ENCODE measurements at places on chromosomes 7 and 10.

DNA sequence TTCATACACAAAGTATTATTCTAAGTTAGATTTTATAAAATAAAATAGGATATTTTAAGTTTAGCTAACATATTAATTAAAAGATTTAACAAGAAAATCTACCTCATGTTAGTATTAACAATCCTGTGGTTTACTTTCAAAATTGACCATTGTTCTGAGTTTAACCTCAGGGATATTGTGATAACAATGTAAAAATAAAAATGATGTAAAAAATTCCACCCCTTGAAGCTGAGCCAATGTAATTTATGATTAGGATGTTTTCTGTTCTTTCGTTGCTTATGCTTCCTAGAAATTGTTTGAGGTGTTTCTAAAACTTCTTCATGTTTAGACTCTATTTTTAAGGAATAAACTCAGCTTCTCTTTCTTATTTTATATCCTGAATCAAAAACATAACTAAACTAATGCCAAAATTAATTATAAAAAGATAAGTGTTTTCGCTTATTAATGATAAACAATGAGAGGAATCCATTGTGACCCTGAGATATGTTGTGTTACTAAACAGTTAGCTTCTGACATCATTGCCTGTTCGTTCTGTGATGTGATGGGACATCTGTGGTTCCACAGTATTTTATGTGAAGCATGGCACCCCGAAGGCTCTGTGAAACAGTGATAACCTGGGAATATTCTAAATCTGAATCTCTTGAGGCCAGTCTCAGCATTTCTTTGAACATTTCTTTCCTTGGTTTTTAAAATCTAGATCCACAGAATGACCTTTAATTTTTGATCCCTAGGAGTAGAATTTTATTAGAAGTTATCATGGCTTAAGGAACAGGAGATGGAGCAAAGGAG is 340.8 kb downstream of the ARL4A start:
- DNase-seq, result no peak

DNA sequence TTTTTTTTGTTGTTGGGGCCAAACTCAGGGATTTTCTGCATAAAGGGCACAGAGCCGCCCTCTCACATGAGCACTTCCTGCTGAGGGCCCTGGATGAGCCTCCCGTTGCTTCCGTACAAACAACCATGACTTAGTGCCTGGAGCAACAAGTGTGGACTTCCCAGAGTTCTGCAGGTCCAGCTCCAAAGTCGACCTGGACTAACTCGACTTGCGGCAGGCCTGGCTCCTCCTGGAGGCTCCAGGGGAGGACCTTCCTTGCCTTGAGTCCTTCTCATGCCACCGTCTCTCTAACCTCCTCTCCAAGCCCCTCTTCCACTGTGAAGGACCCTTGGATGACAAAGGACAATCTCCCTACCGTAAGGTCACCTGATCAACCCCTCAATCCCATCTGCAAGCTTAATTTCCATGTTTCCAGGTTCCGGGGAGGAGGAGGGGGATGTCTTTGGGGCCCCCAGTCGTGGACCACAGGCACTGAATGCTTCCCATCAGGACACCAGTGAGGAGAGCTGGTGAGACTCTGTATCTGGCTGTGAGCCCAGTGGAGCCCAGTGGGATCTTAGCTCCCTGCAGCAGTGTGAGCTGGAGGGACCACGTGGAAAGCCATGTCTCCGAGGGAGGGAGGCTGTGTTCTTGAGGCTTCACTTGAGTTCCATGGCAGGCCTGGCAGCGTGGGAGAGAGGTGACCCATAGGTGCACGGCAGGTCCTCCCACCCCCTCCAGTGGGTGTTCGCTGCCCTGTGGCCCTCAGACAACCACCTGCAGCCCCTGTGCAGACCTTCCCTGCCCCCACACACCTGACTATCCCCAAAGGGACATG is 199.5 kb upstream of the PPP2R2D start:
- no peak for DNase-seq

- DNase-seq, result no peak
Measured at GRCh38 chr10:64036321-64036930, 515.2 kb downstream of the REEP3 start.

GRCh38 chr10:106959521-106959920 is 205.0 kb downstream of the SORCS1 start:
- DNase-seq, result no peak

DNA sequence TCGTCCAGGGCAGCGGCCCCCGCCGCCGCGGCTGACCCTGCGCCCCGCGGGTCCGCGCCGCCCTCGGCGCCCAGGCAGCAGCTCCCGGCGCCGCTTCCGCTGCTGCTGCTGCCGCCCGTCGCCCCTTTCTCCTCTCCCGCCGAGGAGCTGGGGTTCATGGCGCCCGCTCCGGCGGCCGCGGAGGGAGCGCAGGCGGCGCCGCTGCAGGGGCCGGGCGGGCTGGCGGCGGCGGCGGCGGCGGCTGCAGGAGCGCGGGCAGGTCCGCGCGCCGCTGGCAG is 286 bp downstream of the DGKI start:
- no peak for DNase-seq

DNA sequence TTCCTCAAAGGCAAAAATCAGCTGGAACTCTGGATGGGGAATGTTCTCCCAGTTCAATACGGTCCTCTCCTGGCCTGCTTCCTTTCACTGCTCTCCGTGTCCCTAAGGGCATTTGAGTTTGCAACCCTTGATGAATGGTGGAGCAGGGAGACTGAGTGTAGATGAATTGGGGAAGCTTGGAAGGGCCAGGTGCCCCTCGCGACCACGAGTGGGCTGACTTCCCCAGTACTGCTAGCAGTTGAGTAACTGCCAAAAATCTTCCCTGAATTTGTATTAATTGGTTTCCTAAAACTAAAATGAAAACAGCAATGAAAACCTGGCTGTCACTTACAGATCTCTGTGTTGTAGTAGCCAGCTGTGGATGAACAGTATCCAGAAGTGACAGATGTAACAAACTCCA is 13.6 kb downstream of the IRF5 start:
- DNase-seq, result no peak

DNA sequence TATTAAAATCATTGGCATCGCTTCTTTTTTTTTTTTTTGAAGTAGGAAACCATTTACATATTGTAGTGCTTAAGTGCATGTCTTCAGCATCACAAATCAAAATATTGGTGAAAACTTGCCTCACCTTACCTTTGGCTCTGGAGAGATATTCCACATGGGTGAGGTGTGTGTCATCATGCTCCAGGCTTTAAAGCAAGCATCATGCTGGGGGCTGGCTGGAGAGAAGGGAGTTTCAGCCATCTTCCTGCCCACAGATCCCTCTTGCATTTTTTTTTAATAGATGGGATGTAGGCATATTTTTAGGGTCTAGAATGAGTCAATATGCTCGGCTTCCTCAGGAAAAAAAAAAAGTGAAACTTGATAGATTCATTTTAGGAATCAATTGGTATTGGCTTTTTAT is 2.3 kb upstream of the INSYN2A start:
- DNase-seq, result no peak

- no peak for DNase-seq
Measured at GRCh38 chr7:12508005-12508404, 62.5 kb upstream of the SCIN start.

DNA sequence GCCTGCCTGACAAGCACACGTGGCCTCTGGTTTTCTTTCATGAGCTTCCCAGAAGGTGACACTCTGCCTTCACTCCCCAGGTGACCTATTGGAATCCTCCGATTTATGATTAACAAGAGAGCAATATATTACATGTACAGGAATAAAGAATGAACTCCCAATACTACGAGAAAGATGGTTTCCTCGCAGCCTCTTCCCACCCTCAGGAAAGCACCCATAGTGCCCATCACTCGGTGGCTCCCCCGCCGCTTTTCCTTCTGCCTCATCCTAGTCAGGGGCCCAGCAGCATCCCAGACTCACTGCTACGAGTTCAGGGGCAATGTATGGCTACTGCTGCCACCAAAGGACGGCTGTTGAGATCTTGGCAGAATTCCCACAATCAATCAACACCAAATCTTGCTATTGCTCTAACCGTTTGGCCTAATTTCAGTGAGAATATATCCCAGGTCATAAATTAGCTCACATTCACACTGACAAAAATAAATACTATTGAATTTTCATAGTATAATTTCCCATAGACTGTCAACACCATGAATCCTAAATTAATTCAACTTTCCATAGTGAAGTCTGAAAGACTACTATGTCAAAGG is 196.3 kb downstream of the TNS3 start:
- DNase-seq, result no peak

GRCh38 chr10:12597788-12598765 is 248.7 kb downstream of the CAMK1D start:
- DNase-seq, result no peak

- no peak for DNase-seq
Measured at GRCh38 chr10:4944841-4945240, 18.4 kb upstream of the AKR1C1 start.

GRCh38 chr10:78969719-78970118 is 99.0 kb upstream of the ZMIZ1 start:
- DNase-seq, result no peak

DNA sequence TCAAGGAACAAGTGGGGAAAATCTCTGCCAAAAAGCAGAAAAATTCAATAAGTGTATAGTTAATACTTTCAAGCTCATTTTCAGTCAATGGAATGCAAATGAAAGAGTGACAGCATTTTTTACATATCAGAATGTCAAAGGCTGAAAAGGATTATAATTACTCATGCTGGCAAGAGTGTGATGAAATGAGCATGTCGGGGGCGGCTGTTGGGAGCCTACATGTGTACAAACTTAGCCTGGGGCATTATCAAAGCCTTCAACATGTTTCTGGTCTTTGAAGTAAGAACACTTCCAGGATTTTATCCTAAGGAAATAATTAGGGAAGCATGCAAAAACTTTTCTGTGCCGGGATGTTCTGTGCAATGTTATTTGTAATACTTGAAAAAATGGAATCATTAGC is 221.7 kb upstream of the LYZL1 start:
- no peak for DNase-seq

- no peak for DNase-seq
Measured at GRCh38 chr10:123781324-123781900, 110.2 kb downstream of the CPXM2 start.

GRCh38 chr7:117858712-117859111 is 14.5 kb downstream of the CTTNBP2 start:
- DNase-seq, result no peak

DNA sequence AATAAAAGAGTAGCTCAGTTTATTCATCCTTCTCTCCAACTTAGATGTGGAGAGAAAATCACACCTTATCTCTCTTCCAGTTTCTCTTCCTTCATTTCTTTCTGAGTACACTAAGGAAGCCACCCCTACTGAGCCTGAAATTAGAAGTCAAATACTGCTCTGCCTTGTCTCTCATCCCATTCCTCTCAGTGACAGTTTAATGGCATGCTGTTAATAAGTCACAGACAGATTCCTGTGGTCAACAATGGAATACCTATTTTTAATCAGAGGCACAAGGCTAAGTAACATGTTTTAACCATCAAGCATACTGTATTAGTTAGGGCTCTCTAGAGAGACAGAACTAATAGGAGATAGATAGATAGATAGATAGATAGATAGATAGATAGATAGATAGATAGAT is 253.2 kb downstream of the HTR7 start:
- DNase-seq, result no peak

- DNase-seq, result no peak
Measured at GRCh38 chr10:132850246-132850645, 64.3 kb upstream of the NKX6-2 start.

DNA sequence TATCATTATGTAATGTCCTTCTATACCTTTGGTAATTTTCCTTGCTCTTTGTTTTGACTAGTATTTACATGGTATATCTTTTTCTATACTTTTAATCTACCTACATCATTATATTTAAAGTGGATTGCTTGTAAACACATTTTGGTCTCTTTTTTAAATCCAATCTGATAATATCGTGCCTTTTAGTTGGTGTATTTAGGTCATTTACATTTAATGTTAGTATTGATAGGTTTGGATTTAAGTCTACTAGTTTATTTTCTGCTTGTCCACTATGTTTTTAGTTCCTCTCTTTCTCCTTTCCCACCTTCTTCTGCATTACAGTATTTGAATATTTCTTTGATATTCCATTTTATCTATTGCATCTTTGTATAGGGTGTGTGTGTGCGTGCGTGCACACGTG is 95.4 kb downstream of the HIBADH start:
- no peak for DNase-seq

GRCh38 chr10:29127037-29127700 is 161.7 kb upstream of the LYZL1 start:
- no peak for DNase-seq

- peak; percentile 61 for DNase-seq
Measured at GRCh38 chr10:47277352-47278151, 22.4 kb upstream of the GDF10 start.

DNA sequence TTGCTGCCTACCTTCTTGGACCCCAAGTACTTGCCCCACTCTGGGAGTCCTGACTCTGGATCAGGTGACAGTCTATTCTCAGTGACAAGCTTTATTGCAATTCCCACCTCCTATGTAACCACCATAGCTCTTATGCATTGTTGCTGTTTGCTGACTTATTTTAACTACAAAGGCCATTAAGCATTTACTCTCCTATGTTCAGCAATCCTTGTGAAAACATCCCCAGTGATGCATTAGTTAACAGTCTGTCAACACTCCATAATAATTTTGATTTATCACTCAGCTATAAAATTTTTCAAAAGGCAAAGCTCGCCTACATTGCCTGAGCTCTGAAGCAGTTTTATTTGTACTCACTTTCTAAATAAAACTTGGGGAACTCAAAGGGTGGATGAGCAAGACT is 871.8 kb upstream of the SORCS1 start:
- no peak for DNase-seq

DNA sequence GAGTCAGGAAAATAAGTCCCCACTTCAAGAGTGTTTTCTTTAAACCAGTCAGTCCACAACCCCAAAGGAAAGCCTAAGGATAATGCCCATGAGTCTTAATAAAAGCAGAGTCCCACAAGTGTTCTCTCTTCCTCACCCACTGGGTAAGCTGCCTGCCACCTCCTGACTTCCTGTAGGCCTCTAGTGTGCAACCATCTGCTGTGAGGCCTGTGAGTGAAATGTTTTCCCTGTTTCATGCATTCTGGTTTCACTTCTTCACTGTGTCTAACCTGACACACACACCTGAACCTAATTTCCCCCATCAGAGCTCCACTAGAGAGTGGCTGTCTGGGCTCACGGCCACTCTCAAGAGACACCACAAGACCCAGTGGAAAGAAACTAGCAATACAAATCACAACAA is 38.9 kb upstream of the GDF10 start:
- DNase-seq, result peak; percentile 73
